ENCODE measurements at places on chromosomes 4 and X. TPM values are rescaled to one million over a fixed set of nuclear protein-coding genes. Genes with fewer than 3 reads are reported as not detected.
A peak's percentile ranks its signal among the peaks of the same experiment; 100 is the strongest.

The IL2 gene
- not detected for total RNA-seq

GRCh38 chrX:63747331-63747730, 37.7 kb downstream of the ARHGEF9 start:
- H3K36me3 ChIP-seq: no peaks in the 10 kb centered on the region
- DNase-seq: no peak
- no peaks in the 10 kb centered on the region for H3K27me3 ChIP-seq

DNA sequence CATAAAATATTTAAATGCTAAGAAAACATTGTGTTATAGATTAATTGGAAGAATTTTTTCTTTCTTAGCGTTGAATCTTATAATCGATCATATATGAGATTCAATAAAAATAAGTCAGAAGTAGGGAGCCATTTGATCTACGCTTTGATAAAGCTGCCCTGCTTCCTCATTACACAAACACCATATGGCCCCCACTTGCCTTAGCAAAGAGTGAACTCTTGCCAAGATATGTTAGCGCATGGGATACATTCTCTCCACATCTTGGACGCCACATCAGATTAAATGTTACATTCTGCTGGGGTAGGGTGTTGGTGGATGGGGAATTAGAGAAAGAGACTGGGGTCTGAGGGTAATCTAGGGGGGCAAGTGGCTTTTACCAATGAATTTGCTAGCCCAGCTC, 207.7 kb upstream of the MID1 start:
- DNase-seq: no peak
- no peak overlapping the region for H3K27ac ChIP-seq
- no peaks in the 10 kb centered on the region for H3K27me3 ChIP-seq
- H3K36me3 ChIP-seq: no peaks in the 10 kb centered on the region

The FGFR3 gene
- total RNA-seq: 192 TPM

The SRPX2 gene
- 27.1 TPM for total RNA-seq

GRCh38 chrX:11908371-11908770, 150.3 kb downstream of the MSL3 start:
- no peak overlapping the region for H3K27ac ChIP-seq
- no peaks in the 10 kb centered on the region for H3K27me3 ChIP-seq
- H3K4me1 ChIP-seq: no peaks in the 10 kb centered on the region
- no peak overlapping the region for H3K4me3 ChIP-seq

The UNC5C gene
- total RNA-seq: 0.11 TPM

The CYLC1 gene
- total RNA-seq: not detected

- no peaks in the 10 kb centered on the region for H3K36me3 ChIP-seq
- H3K4me3 ChIP-seq: no peak overlapping the region
- H3K27me3 ChIP-seq: no peaks in the 10 kb centered on the region
- peaks cover 67% of the 10 kb centered on the region for H3K4me1 ChIP-seq
- no peak for DNase-seq
Measured at GRCh38 chr4:82436780-82437179, 6.4 kb downstream of the ENOPH1 start.

GRCh38 chr4:177681902-177682301, 239.7 kb upstream of the AGA start:
- no peaks in the 10 kb centered on the region for H3K27me3 ChIP-seq
- no peaks in the 10 kb centered on the region for H3K4me1 ChIP-seq
- H3K36me3 ChIP-seq: no peaks in the 10 kb centered on the region

DNA sequence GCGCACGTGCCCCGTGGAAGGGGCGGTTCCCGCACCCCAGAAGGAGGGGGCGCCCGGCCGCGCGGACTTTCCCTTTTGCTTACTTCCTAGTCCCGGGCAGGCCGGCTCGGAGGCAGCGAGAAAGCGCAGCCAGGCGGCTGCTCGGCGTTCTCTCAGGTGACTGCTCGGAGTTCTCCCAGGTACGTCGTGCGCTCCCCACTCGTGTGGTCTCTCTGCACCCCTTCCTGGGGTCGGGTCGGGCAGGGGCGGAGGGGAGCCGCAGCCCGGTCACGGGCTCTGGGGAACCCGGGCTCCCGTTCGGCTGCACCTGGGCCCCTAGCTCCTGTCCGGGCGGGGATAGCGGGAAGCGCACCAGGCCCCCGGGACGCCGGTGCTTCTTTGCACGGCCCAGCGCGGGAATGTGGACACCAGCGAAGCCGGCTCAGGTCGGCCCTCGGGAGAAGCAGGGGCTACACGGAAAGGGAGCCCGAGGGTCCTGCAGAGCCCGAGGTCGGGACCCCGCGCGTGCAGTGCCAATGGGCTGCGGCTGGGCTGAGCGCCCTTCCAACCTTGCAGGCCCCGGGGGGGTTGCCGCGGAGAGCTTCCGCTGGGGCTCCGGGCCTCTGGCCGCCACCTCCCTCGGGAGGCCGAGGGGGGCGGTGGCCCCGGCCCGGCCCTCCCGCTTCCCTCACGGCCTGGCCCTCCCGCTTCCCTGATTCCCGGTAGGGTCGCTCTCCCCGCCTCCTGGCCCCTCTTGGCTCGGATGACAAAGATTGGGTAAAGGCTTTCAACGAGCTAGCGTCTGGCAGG, at the start of gene TLR2:
TSS of gene TLR2 (plus strand) at position 99 of the 789 bp plus-strand sequence. CDS start 18,628 bp downstream, outside the sequence.
- H3K36me3 ChIP-seq: no peaks in the 10 kb centered on the region
- no peaks in the 10 kb centered on the region for H3K27me3 ChIP-seq
- H3K27ac ChIP-seq: peak within 1 kb of the TSS; percentile 67
- peak within 1 kb of the TSS; percentile 64 for H3K4me3 ChIP-seq
- peak; percentile 9 for DNase-seq

DNA sequence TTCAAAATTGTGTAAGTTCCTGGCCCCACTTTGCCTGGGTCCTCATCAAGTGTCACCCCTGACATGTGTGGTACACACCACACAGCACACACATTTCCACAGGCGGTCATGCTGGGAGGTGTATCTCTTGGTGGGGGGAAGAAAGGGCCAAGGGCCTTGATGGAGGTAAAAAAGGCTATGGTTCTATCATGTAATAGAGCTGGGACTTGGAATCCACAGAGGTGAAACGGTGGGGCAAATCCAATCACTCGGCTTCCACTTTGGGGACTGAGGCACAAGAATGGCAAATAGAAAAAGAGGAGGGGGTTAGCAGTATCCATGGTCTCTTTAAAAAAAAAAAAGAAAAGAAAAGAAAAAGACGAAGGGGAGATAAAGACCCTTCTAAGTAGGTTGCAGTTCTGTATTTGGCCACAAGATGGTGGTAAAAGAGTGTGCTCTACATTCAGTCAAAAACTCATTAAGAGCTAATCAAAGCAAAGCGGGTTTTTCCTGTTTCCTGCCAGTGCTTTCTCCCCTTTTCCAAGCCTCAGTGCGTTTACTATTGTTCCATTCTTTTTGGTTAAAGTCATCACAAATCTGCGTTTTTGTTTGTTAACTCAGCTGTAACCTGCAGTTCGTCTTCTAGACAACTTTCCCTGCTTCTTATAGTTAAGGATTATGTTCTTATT, 37.0 kb upstream of the ATP6AP2 start:
- H3K27me3 ChIP-seq: no peaks in the 10 kb centered on the region
- H3K4me1 ChIP-seq: peaks cover 6% of the 10 kb centered on the region
- no peak for DNase-seq
- H3K36me3 ChIP-seq: no peaks in the 10 kb centered on the region

DNA sequence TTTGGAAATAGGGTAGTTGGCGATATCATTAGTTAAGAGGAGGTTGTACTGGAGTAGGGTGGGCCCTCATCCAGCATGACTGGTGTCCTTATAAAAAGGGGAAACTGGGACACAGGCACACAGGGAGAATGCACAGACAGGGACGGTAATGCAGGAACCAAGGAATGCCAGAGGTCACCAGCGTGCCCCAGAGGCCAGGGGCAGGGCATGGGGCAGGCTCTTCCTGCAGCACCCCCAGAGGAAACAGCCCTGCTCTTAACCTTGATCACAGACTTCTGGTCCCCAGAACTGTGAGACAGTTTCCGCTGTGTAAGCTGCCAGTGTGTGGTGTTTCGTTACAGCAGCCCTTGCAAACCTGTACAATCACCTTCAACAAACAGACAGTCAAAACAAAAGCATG, 15.9 kb upstream of the STOX2 start:
- no peak overlapping the region for H3K4me3 ChIP-seq
- no peaks in the 10 kb centered on the region for H3K36me3 ChIP-seq
- no peak for DNase-seq
- no peak overlapping the region for H3K27ac ChIP-seq
- no peaks in the 10 kb centered on the region for H3K27me3 ChIP-seq

- no peaks in the 10 kb centered on the region for H3K4me1 ChIP-seq
- no peak for DNase-seq
- no peak overlapping the region for H3K4me3 ChIP-seq
- no peaks in the 10 kb centered on the region for H3K27me3 ChIP-seq
- H3K36me3 ChIP-seq: peaks cover 91% of the 10 kb centered on the region
- no peak overlapping the region for H3K27ac ChIP-seq
Measured at GRCh38 chr4:39922399-39922798, 55.3 kb downstream of the PDS5A start.

DNA sequence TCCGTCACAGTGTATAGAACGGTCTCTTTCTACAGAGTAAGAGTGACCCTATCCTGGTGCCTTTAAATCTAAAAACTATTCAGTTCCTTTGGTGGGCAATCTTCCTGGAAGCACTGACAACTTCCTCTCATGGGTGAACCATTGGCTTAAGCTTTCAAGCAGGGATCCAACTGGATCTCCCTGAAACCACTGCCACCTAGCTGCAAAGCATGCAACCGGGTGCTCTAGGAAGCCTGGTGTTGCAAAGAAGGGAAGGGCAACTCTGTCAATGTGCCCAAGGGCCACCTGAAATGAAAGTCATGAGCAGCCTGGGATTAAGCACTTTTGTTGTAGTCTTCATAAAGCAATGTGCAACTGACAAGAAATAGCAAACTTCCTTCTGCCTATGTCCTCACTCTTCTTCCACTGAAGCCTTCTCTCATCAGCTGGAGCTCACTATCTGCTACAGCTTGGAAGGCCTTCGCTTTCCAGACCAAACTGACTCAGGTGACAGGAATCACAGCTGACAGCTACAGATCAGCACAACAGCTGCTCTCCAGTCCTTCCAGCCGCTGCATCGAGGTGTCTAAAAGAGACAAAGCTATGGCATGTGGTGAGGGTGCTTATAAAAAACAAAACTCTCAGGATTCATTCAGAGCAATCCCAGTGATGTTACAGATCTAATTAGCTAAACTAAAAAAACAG, 46.1 kb downstream of the SETD7 start:
- H3K4me1 ChIP-seq: no peaks in the 10 kb centered on the region
- peaks cover 7% of the 10 kb centered on the region for H3K36me3 ChIP-seq
- no peak overlapping the region for H3K27ac ChIP-seq
- H3K27me3 ChIP-seq: no peaks in the 10 kb centered on the region
- DNase-seq: no peak

DNA sequence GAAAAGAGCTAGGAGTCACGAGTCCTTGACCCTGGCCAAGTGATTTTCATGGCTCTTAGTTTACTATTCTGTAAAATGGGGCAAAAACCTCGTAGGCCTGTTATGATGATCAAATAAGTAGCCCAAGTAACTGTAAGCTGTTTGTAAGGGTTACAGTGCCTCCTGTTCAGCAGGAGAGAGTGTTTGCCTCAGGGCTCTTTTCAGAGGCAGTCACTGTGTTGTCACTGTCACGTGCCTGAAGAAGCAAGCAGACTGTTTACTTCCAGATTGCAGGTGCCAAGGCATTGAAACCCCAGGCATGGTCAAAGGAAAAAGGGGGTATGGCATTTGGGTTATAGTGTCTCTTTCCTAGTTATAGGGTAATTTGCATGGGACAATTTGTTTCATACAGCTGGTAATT, 4.5 kb downstream of the RAB39B start:
- H3K36me3 ChIP-seq: no peaks in the 10 kb centered on the region
- no peaks in the 10 kb centered on the region for H3K4me1 ChIP-seq
- H3K4me3 ChIP-seq: no peak overlapping the region
- no peak for DNase-seq
- H3K27ac ChIP-seq: no peak overlapping the region
- no peaks in the 10 kb centered on the region for H3K27me3 ChIP-seq

DNA sequence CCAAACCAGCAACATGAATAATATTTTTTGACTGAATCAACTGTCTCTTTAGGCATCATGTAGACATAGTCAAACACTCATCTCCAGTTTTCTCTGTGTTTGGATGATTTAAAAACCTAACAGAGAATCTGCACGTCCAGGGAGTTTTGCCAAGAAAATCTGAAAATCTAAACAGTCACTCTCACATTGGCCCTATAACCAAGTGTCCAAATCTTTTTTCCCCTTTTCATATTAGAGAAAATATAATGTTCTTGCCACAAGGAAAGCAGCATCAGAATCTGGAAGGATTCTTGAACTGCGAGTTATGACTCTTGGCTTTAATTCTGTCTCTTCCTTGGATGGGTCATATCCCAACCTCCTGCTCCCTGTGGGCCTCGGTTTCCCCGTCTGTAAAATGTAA, 8.8 kb upstream of the CHRDL1 start:
- no peak for DNase-seq
- no peak overlapping the region for H3K27ac ChIP-seq
- H3K4me1 ChIP-seq: no peaks in the 10 kb centered on the region
- H3K27me3 ChIP-seq: no peaks in the 10 kb centered on the region
- no peaks in the 10 kb centered on the region for H3K36me3 ChIP-seq
- no peak overlapping the region for H3K4me3 ChIP-seq

Measured in esophagus squamous epithelium (tissue), 5 donors.